A673 (cell line): ENCODE measurements at places on chromosomes 12 and 14. TPM values are rescaled to one million over a fixed set of nuclear protein-coding genes. Genes with fewer than 3 reads are reported as not detected.

Gene FLRT2
- total RNA-seq, result 107 and 128 TPM in 2 replicates

Gene CLEC9A
- total RNA-seq, result not detected in 2 replicates

Gene RNASE3
- total RNA-seq, result not detected in 2 replicates

Gene FOXN3
- 15.3 and 21.9 TPM in 2 replicates for total RNA-seq

Gene TMEM132D
- not detected in 2 replicates for total RNA-seq

Gene PRKD1
- total RNA-seq, result 41.5 and 45.7 TPM in 2 replicates
